ENCODE measurements at places on chromosomes 5 and 9. TPM values are rescaled to one million over a fixed set of nuclear protein-coding genes. Genes with fewer than 3 reads are reported as not detected.

BAAT gene
- 0.60 TPM for polyA plus RNA-seq

ZDHHC11 gene
- 41.0 TPM for polyA plus RNA-seq

CACNA1B gene
- 1.8 TPM for polyA plus RNA-seq

UBE2D2 gene
- polyA plus RNA-seq = 125 TPM

- DNase-seq = no peak
Observed at GRCh38 chr9:81579381-81579780, 110.0 kb downstream of the TLE1 start.

DNA sequence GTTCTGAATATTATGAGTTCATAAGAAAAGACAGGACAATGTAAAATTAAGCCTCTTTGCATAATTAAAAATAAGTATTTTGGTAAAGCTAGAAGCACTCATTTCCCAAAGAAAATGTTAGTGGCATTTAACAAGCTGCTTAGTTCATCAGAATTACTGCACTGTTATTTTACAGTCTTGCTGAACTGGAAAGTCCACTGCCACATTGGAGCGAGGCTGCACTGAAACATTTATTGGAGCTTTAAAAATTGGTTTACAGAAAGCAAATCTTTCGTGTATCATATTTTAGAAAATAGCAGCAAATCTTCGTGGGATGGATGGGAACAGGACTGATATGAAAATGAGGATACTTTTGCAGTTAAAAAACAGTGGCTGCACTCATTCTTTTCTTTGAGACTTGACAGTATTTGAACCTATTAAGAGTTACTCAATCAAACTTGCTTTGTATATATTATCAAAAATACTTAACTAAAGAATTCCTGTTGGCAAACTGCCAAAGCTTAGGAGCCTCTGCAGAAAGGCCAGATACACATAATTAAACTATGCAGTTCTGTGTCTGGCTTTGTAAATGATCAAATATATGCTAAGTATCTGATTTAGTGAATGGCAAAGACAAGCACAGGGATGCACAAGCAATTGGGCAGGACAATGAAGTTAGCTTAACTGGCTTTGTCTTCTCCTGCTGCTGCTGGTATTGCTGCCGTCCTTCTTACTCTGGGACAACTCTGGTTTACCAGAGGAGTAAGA, 16.5 kb upstream of the FBXL7 start:
- DNase-seq = no peak

DNA sequence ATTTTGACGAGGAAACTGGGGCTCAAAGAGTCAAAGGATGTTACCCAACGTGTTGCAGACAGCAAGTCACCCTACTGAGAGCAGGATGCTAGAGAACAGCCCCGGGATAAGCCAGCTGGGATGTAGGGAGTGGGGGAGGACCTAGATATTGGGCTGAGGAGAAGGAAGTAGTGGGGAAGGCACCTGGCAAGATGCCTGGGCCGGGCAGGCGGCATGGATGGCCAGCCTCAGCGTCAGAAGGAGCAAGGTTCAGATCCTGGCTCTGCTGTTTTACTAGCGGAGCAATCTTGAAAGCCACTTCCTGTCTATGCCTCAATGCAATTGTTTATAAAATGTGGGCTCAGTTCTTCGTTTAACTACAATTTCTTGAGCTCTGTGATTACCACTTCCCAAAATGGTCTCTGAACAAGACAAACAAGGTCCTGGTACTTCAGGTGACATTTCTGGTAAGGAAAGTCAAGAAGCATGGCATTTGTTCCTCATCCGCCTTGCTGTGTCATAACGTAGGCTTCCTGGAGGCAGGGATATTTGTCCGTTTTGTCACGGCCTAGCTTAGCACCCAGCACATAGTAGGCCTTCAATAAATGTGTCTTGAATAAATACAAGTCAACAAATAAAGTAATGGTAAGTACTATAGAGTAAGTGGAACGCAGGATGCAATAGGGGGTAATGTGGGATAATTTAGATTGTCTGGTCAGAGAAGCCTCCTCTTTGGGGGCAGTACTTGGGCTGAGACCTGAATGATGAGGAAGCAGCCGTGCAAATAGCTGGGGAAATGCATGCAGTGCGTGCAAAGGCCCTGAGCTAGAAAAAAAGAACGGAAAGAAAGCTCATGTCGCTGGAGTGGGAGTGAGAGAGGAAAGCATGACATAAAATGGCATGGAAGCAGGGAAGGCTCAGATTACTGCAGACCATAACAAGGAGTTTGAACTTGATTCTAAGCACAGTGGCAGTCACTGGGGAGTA, 70.5 kb downstream of the SMIM23 start:
- DNase-seq = no peak

- DNase-seq = no peak
Observed at GRCh38 chr5:1343931-1344901, 683 bp downstream of the CLPTM1L start.

GRCh38 chr9:132446887-132447286, 36.9 kb downstream of the CFAP77 start:
- no peak for DNase-seq

DNA sequence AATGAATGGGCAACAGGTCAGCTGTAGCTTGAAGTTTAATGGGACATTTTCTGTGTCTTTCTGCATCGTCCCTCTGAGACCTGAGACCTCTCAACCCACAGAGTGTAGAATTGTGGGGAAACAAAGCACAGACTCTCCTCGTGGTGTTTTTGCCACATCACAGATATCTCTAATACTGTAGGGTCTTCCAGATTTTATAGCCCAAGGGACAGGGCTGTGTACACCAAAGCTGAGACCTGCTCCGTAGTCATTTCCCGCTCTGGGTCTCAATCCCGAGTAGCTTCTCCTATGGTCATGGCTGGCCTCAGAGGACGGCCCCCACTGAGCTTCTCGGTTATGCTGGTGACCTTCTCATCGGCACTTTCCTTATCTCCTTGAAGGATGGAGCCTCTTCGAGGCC, 14.9 kb upstream of the CLK4 start:
- no peak for DNase-seq

GRCh38 chr5:76692651-76693050, 23.3 kb upstream of the F2R start:
- DNase-seq = no peak

- DNase-seq = no peak
Observed at GRCh38 chr5:3385991-3386519, 209.6 kb upstream of the IRX1 start.

- DNase-seq = peak; percentile 43
Observed at GRCh38 chr5:142222866-142223558, 101.8 kb downstream of the SPRY4 start.

DNA sequence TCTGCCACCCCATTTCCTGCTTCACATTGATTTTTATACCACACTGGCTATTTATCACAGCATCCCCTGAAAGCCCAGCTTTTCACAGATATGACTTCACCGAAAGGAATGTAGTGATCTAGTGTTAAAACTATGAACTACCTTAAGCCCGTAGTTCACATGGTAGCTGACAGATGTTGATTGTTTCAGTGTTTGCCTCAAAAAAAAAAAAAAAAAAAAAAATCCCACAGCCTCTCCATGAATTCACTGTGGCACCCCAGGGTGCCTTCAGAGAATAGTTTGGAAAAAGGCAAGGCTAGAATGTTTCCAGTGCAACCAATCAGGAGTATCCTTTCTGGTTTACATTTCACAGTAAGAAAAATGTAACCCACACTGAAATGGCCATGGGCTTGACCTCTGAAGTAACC, 37.1 kb downstream of the GLIS3 start:
- no peak for DNase-seq

- no peak for DNase-seq
Observed at GRCh38 chr5:179408611-179409010, 63.4 kb upstream of the ADAMTS2 start.

DNA sequence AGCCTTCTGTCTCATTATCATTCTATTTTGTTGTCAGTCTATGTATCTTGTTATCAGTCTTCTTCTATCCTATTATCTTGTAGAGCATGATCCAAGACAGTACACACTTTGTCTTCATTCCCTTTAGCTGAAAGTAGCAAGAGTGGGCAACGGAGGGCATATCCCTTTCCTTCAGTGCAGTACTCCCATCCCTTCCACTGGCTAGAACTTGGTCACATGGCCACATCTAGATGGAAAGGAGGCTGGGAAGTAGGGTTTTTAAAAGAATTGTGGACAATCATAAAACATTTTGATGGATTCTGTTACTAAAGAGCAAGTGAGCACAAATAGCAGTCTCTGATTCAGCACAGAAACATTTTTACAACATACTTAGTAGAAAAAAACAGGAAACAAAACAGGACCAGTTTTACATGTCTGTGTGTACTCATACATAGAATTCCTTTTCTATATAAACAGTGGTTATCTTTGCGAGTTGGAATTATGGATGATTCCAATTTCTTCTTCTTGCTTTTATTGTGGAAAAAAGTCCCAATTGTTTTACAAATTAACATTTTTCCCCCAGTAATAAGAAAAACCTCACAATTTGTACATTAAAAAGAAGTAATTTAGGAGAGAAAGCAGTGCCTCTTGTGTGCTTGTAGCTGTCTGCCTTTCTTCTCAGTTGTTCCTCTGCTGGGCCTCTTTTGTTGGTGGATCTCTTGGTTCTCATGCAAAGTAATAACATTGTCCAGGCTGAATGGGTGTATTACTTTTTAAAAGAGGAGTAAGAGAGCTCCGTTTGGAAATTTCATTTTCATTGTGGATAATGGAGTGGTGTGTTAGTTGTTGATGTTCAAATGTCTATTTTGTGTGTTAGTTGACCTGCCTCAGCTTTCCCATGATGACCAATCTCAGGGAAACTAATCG, 410.9 kb upstream of the TRPC7 start:
- DNase-seq = no peak

DNA sequence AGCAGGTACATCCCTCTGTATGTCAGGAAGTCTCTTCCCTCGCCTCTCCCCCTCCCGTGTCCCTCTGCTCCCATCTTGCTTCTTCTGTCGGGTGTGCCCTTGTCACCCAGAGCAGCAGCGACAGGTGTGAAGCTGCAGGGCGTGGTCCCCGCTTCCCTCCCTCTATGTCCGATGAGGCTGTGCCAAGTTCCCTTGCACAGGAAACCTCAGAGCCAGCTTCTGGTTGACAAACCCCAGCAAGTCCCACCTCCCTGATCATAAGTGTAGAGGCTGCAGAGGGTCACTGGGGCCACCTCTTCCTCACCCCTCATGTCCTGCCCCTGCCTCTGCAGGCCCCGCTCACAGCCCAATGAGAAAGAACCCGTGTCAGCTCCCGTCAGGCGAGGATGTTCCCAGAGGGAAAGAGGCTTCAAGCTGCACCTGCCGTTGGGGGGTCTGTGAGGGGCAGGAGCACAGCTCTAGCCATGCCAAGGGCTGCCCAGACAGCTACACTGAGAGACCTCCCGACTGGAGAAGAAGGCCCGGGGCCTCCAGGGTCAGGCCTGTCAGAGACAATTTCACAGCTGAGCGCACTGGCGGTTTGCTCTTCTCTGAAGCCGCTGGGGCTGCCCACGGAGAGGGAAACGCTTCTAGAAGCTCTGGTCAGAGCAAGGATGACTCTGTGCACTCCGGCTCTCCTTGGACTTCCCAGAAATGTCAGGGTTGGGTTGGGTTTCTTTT, 73.3 kb downstream of the AK8 start:
- DNase-seq = no peak

- no peak for DNase-seq
Observed at GRCh38 chr9:109121232-109121796, 1.6 kb upstream of the TMEM245 start.

DNA sequence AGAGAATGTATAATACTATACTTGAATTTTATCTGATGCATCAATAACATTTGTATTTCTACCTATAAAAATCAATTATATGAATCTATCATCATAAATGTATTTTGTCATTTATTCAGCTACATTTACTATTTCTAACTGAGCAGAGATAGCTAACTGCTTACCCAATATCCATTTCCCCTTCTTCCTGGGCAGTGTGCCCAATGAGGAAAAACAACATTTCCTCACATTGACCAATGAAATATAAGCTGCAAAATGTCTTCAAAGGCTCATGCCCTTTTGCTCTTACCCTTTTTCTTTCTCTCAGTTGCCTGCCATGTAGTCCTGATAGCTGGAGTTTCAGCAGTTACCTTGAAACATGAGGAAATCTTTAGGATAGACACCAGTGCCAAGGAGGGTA, 385.8 kb upstream of the PCSK5 start:
- no peak for DNase-seq

DNA sequence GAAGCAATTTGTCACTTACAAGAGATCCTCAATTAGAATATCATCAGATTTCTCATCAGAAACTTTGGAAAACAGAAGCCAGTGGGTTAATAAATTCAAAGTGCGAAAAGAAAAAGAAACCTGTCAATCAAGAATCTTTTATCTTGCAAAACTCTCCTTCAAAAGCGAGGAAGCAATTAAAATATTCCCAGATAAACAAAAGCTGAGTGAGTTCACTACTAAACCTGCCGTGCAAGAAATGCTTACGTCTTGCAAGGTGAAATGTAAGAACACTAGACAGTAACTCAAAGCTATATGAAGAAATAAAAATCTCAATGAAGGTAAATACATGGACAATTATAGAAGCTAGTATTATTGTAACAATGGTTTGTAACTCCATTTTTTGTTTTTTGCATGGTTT, 62.8 kb upstream of the IL33 start:
- no peak for DNase-seq

GRCh38 chr5:132183723-132184122, 43.9 kb downstream of the P4HA2 start:
- no peak for DNase-seq

DNA sequence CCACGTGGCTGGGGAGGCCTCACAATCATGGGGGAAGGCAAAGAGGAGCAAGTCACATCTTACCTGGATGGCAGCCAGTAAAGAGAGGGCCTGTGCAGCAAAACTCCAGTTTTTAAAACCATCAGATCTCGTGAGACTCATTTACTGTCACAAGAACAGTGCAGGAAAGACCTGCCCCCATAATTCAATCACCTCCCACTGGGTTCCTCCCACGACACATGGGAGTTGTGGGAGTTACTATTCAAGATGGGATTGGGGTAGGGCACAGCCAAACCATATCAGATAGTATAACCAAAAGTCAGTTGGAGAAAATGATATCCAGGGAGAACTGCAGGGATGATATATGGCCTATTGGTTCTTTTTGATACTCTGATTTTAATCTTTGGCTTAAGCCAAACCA, 10.0 kb upstream of the CAVIN4 start:
- no peak for DNase-seq
